Stimulated activated CD4-positive, alpha-beta T cell treated with anti-CD3 and anti-CD28 coated beads, Interleukin-15, amount 100 ng/mL, for 48 hours (primary cell): ENCODE measurements at places on chromosomes 12 and 14.

- no peak for DNase-seq
These were observed 51.6 kb upstream of the RIC8B start for GRCh38 chr12:106722837-106723236.

DNA sequence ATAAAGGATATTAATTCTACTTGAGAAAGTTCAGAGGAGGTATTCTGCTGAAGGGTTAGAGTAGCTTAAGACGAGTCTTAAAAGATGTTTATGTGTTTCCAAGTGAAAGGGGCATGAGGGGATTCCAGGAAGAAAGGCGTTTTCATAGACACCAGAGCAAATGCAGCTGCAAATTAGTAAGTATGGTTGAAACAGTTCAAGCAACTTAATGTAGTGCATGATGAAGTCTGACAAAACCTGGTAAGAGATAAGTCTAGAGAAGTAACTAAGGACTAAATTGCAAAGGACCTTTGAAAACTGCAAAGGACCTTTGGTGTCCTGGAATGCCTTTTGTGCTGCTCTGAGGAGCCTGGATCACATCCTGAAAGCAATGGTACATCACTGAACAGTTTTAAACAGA lies 11.5 kb downstream of the LUM start:
- DNase-seq, result no peak

DNA sequence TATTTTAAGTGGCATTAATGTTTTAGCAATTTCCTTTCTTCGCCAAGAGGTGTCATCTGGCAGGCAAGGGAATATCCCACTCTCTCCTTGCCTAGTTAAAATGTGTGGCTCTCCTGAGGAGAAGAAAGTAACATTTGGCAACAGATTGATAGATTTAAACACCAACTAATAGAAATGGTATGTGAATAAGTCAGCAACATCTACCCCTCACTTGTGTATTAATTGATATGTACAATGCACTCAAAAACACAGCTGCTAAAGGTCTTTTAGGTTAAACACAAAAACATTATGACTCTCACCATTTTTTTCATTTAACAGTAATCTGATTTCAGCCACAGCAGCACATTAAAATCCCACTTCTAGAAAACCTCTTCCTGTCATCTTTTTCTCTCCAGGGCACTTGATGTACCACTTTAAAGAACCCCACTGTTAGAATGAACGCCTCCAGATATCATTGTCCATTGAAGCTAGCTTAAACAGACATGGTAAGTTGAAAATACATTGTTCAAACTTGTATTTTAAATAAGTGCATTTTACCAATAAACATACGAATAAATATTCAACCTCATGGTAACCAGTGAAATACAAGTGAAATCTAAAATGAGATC lies 151.7 kb downstream of the RPAP3 start:
- no peak for DNase-seq

DNA sequence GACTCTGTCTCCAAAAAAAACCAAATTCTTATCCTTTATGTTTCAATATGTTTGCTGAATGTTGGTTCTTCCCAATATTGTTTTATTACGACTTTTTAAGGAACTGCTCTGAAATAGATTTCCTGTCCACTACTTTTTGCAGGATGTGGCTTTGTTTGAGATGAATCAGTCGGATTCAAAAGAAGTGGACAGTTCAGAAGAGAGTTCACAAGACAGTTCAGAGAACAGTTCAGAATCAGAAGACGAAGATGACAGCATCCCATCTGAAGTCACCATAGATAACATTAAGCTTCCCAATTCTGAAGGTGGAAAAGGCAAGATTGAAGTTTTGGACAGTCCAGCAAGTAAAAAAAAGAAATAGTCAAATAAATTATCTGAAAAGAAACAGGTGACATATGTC lies 8.2 kb downstream of the NOPCHAP1 start:
- DNase-seq, result no peak

DNA sequence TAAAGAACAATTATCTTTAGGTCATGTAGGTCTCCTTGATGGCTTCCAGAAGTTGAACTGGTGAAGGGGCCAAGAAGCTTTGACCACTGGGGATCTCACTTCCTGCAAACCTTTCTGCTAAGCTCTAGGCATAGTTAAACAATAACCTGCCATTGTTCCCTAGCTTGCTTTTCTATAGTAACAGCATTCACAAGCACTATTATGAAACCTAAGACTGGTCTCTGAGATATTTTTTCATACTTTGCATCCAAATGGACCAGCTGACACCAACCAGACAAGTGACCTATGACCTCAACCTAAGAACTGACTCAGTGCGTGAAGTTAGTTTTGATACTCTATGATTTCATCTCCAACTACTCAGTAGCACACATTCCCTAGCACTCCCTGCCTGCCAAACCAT lies 129.1 kb downstream of the PTPRB start:
- DNase-seq, result no peak

DNA sequence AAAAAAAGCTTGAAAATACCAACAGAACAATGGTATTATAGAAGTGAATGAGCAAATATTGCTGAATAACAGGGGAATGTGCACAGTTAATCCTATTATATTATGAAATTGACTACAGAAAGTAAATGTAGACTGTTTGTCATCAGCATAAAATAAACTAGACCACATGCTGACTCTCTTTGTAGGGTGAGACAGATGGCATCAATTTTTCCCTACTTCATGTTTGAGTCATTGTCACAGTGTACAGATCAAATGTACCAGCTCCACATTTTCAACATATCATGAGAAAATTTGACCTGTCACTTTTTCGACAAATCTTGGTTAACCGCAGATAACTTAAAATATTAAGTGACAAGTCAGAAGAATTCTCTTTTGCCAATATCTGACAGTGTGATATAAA lies 421.0 kb downstream of the RPL10L start:
- no peak for DNase-seq
